ENCODE measurements at places on chromosomes 12 and 14.

DNA sequence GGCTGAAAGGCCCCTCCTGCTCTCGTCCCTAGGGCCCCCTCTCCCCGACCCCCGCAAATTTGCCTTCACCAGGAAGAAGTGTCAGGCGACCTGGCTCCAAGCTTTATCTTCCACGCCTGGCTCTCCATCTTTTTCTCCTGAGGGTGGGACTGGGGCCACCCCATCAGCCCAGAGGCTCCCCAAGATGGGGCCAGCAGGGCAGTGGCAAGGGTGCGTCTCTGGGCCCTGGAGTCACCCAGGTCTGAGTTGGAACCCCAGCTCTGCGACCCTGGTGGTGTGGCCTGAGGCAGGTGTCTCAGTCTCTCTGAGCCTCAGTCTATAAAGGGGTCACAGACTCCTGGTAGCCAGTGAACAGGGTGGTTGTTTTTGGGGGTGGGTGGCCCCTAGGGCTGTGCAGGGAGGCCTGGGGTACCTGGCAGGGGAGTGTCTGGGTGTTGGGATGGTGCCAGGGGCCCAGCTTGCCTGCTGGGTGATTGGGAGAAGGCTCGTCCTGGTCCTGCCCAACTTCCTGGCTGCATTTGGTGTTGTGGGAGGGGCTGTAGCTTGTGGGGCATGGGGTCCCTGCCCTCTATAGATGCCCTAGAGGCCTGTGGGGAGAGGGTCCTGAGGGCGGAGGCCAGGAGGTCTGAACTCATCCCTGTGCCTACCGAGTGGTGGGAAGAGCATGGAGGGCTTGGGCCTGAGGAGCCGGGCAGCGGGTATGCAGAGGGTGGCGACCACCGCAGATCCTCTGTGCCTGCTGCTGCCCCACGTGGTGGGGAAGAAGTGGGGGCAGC, 7.6 kb downstream of the KIF26A start:
- no peak for DNase-seq

- peak; percentile 26 for DNase-seq
Measured at GRCh38 chr12:114396869-114397719, 8.8 kb downstream of the TBX5 start.

DNA sequence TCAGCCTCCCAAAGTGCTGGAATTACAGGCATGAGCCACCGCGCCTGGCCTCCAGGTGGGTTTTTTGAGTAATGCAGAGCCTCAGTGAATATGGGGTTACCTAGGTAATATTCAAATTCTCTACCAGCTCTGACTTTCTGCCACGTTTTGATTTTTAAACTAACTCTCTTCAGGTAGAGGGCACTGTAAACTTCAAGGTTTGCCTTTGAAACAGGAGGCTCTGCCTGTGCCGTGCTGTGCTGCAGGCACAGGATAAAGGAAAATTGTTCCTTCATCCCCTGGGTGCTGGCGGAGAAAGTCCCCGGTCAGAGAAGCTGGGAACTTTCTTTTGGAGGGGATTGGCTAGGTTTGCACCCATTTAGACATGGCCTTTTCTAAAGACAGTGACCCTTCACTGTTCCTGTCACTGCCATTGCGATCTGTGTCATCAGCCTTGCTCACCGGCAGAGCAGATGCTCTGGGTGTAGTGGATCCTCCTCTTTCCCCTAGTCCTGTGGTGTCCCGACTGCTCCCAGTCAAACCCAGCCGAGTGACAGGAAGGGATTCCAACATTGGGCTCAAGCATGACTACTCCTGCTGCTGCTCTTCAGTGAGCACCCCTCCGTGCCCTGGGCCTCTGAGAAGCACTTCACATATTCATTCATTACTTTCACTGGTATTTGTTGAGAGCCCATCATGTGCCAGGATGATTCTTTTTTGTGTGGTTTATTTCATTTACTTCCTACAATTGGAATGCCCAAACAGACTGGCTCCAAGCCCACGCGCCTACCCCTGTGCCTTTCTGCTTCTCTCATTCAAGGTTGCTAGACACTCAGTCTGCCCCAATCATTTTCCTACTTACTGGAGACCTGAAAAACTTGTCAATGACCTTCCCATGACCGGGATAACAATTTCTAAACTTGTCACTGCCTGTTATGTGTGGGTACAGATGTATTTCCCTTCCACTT, 103.6 kb downstream of the TMEM30B start:
- DNase-seq = peak; percentile 31

DNA sequence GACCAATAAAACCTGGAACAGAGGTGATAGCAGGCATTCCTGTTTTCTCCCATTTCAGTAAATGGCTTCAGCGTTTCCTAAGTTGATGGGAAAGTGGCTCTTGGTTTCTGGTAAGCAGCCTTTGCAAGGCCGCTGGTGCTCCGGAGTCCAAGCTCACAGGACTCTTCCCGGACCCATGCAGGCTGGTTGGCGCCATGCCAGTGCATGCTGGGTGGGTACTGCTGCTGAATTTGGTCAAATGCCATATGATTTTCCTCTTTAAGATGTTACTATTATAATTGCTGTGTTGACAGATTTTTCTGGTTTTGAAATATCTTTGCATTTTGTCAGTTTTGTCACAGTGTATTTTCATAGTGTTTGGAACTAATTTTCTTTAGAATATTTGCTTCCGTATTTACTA, 27.7 kb downstream of the PPP2R5C start:
- DNase-seq = no peak

DNA sequence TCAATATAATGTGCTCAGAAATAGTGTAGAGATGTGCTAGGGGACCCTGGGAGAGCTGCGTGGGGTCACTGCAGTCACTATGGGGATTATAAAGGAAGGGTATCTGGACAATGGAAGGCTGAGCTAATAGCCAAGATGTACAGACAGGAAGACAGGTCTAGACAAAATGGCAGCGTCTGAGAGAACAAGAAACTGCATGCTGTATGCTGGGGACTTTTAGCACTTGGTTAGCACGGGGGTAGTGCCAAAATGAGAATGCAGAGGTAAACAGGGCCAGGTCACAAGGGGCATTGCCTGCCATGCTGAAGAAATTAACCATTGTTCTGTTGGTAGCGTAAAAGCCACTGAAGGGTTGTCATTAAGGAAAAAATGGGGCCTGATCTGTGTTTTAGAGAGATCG, 308.2 kb downstream of the EMP1 start:
- no peak for DNase-seq

GRCh38 chr14:76955575-76956315, 72.8 kb downstream of the IRF2BPL start:
- DNase-seq = peak; percentile 59

GRCh38 chr14:80587096-80587724, 354.3 kb downstream of the CEP128 start:
- peak; percentile 48 for DNase-seq

- no peak for DNase-seq
Measured at GRCh38 chr12:130247634-130248237, 85.5 kb downstream of the FZD10 start.

GRCh38 chr14:75042035-75042434, 9.2 kb downstream of the MLH3 start:
- no peak for DNase-seq

- DNase-seq = no peak
Measured at GRCh38 chr14:68561531-68562007, 231.3 kb downstream of the ZFP36L1 start.

DNA sequence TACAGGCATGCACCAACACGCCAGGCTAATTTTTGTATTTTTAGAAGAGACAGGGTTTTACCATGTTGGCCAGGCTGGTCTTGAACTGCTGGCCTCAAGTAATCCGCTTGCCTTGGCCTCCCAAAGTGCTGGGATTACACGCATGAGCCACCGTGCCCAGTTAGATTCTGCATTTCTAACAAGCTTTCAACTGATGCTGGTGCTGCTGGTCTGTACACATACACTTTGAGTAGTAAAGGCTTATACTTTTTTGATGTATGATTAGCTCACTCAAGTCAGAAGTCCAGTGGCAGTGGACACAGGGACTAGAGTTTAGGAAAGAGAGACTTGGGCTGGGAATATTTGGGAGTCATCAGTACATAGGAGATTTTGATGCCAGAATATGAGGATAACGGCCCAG, 2.2 kb upstream of the TBC1D15 start:
- DNase-seq = no peak

GRCh38 chr12:85781766-85782165, 54.4 kb downstream of the RASSF9 start:
- DNase-seq = no peak

DNA sequence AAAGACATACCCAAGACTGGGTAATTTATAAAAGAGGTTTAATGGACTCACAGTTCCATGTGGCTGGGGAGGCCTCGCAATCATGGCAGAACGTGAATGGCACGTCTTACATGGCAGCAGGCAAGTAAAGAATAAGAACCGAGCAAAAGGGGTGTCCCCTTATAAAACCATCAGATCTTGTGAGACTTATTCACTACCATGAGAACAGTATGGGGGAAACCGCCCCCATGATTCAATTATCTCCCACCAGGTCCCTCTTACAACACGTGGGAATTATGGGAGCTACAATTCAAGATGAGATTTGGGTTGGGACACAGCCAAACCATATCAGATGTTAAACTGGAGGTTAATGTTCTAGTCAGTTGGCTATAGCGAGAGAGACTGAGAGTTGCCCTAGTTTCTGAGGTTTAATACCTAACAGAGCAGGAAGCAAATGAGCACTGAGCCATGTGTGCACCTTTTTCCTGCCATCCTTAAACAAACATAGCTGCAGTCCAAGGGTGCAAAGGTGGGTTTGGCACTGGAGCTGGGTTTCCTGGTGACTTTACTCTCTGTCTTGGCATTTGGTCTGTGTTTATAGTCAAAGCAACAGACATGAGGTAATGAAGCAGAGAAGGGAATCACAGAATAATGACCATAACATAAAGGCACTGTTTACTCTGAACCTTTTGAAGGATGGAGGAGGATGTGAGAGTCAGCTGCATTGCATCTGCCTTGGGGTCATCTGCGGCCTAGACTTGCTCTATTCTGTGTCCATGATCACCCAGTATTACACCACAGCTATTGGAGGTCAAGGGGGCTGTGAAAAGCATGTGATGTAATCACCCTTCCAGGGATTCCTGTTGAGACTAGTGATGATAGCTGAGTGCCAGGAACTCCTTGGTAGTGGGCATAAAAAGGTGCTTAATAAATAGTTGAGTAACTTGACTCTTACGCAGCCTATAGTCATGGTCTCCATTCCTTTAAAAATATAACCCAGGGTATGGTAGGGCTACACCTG, 83.6 kb upstream of the USP44 start:
- DNase-seq = peak; percentile 94
